Activated T-cell treated with anti-CD3 and anti-CD28 coated beads, Interleukin-2, amount 50 U/mL, for 4 hours (primary cell): ENCODE measurements at places on chromosomes 11 and 22.
A peak's percentile ranks its signal among the peaks of the same experiment; 100 is the strongest.

- DNase-seq, result no peak
These were observed 14.0 kb downstream of the P4HA3 start for GRCh38 chr11:74297484-74297883.

DNA sequence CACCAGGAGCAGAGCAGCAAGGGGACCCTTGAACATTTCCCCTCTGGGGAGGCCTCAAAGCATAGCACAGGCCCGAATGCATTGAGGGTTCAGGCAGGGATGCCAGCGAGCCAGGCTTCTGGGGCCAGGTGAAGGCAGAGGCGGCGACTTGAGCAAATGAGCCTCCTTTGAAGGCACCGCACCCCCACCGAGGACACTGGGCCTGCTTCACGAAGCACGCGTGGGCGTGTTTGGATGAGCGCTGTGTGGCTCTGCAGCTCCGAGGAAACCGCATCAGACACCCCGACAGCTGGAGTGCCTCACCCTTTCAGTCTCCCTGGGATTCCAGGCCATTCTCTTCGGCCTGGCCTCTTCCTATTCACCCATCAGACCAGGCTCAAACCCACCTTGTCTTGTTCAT, 301.8 kb downstream of the NTM start:
- no peak for DNase-seq

DNA sequence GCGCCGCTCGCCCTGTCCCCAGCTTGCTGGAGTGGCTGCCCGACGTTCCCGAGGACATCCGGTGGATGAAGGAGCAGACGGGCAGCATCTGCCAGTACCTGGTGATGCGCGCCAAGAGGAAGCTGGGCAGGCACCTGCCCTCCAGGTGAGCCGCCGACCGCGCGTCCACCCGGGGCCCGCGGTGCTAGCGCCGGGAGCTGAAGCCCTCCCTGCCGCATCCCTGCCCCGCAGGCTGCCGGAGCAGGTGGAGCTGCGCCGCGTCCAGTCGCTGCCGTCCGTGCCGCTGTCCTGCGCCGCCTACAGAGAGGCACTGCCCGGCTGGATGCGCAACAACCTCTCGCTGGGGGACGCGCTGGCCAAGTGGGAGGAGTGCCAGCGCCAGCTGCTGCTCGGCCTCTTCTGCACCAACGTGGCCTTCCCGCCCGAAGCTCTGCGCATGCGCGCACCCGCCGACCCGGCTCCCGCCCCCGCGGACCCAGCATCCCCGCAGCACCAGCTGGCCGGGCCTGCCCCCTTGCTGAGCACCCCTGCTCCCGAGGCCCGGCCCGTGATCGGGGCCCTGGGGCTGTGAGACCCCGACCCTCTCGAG, 3.3 kb upstream of the CRACR2B start:
- no peak for DNase-seq

DNA sequence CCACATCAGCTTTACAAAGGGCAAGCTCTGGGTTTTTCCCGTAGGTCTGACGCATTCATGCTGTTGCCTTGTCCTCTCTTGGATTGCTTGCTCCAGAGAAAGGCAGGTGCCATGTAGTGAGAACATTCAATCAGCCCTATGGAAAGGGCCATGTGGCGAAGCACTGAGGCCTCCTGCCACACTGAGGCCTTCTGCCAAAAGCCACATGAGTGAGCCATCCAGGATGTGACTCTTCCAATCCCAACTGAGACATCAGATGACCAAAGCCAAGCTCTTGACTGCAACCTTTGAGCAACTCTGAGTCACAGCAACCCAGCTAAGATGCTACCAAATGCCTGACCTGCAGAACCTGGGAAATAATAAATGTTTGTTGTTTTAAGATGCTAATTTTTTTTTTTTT, 9.0 kb upstream of the PANX3 start:
- no peak for DNase-seq

DNA sequence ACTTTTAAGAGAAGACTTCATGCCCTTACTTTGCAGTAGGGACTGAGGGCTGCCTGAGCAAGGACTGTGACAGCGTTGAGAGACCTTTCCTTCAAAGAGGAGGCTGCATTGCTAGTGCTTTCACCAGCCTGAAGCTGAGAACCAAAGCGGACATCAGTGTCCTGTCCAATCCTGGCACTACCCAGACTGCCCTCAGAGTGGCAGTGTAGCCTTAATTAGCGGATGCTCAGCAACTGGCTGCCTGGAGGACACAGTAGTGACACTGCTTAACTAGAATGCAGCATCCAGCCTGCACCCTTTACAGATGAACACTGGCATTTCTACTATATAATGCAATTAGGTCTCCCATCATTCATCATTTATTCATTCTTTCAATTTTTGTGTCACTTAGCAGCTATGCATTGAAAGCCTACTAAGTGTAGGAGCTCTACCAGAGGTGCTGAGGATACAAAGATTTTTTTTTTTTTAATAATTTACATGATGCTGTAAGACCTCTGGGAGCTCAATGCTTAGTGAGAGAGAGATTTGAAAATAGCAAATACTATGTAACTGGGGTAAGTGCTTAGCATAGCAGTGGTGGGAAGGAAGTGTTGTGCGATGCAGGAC, 36.9 kb upstream of the SLC36A4 start:
- peak; percentile 55 for DNase-seq

GRCh38 chr11:61460474-61460881, 30.6 kb downstream of the SDHAF2 start:
- DNase-seq, result no peak

GRCh38 chr11:31805629-31806185, 5.4 kb downstream of the PAX6 start:
- no peak for DNase-seq

DNA sequence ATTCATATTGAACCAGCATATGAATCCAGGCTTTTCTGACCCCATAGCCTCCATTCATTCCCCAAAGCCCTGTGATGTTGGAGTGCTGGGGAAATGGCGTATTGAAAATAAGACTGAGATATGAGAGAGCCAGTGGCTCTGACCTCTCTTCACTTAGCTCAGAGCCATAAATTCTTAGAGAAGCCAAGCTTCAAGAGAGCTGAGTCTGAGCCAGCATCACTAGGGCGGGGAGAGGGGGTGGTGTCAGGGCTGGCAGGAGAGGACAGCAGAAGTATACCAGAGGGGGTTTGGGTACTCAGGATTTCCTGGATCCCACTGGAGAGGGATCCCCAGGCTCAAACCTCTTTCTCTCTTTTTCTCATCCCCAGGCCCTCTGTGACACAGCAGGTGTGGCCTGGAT, 16.7 kb upstream of the MOGAT2 start:
- DNase-seq, result no peak
